ENCODE measurements at places on chromosomes 16 and 17.

- DNase-seq: no peak
Observed at GRCh38 chr17:31857920-31858641, 963 bp downstream of the COPRS start.

- DNase-seq: no peak
Observed at GRCh38 chr16:88469615-88470395, 16.7 kb downstream of the ZFPM1 start.

- no peak for DNase-seq
Observed at GRCh38 chr16:57324749-57325148, 33.8 kb upstream of the CCL22 start.

GRCh38 chr17:31480067-31480466, 88.6 kb downstream of the RAB11FIP4 start:
- no peak for DNase-seq

DNA sequence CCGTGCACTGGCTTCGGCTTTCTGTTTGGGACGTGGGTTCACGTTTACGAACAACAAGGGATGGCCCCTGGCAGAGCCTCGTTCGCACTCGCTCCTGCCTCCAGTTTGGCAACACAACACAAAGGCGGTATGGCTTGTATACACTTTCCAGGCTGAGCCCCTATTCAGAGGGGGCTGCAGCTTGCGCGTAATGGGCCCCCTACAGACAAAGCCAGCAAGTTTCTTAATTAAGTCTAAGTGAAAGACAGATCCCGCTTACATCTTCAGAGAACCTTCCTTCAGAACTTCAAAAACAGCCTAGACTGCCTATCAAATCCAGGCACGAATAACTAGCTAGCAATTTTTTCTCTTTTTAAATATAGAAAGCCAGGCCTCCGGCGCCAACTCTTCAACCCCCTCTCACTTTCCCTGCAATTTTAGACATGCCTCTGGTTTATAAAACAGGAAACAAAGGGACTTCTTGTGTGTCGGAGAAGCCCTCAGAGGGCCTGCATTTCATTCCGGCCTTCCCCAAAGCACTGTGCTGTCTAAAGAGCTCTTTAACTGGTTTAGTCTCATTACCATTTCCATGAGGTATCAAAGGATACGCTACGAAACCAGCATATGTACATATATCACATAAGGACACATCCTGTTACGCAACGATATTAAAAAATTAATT, 244.9 kb downstream of the STX8 start:
- no peak for DNase-seq

- no peak for DNase-seq
Observed at GRCh38 chr17:48629411-48629759, 3.2 kb upstream of the HOXB9 start.

DNA sequence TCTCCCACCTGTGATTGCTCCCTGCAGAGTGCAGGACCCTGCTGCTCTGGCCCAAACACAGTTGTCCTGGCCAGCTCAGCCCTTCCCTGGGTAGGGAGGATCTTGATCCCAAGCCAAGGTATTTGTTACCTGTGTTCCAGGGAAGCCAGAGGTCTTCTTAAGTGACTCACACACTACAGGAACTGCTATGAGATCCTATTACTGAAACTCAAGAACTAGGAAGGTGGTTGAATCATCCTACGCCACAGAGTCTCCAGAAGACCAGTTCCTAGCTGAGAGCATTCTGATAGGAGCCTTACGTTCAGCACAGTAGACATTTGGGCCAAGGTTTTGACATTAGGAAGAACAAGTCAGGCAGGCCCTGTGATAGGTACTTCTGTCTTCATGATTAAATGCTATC, 12.0 kb downstream of the CHST6 start:
- no peak for DNase-seq

All from NCI-H774 (cell line).